ENCODE measurements at places on chromosomes 6 and 20.

- no peak for DNase-seq
Observed at GRCh38 chr6:35725081-35725708, 11.6 kb upstream of the ARMC12 start.

DNA sequence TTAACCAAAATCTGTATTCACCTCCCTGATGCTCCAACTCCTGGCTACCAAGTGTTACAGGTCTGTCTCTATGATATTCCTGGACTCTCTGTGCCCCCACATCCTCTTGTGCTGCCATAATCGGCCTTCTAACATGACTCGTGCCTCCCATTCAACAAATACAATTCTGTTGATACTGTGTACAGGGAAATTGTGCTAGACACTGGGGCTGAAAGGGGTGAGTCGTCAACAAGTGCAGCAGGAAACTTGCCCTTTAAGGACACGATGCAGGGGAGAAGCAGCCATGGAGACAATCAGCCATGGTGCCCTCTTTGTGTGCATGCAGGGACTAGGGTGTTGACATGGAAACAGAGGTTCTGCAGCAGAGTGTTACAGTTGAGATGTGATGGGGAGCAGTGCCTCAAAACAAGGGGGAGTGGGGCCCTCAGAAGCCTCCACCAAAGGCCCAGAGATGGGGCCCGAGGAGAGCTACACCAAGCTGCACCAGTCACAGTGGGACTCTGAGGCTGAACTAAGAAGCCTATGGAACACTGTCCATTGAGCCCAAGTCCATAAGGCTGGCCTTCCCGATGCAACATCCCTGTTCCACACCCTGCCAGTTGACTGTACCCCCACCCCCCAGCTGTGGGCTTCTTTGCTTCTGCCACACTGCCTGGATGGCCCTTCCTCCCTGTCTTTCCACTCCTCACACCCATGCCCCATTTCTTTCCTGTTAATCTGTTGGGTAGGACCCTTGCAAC lies 3.1 kb downstream of the PCED1A start:
- DNase-seq = no peak

GRCh38 chr20:36830791-36831691 lies 44.9 kb upstream of the TLDC2 start:
- DNase-seq = no peak

- no peak for DNase-seq
Observed at GRCh38 chr20:9203081-9203447, 134.2 kb downstream of the PLCB4 start.

Measured in BE2C (cell line).